ENCODE measurements at places on chromosomes 7 and 10.
A peak's percentile ranks its signal among the peaks of the same experiment; 100 is the strongest.

DNA sequence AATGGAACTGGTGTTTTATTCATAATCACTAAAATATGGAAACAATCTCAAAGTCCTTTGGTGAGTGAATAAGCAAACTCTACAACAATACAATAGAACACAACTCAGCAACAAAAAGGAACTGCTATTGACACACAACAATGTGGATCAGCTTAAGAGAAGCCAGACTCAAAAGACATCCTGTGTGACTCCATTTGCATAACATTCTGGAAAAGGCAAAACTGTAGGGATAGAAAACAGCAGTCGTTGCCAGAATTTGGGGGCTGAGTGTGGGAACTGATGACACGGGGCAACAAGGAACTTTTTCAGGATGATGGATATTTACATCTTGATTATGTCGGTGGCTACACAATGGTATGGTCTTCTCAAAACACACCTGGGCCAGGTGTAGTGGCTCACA, 32.4 kb upstream of the SVIL start:
- DNase-seq = no peak

- DNase-seq = no peak
Measured at GRCh38 chr7:81605493-81605892, 164.4 kb downstream of the HGF start.

DNA sequence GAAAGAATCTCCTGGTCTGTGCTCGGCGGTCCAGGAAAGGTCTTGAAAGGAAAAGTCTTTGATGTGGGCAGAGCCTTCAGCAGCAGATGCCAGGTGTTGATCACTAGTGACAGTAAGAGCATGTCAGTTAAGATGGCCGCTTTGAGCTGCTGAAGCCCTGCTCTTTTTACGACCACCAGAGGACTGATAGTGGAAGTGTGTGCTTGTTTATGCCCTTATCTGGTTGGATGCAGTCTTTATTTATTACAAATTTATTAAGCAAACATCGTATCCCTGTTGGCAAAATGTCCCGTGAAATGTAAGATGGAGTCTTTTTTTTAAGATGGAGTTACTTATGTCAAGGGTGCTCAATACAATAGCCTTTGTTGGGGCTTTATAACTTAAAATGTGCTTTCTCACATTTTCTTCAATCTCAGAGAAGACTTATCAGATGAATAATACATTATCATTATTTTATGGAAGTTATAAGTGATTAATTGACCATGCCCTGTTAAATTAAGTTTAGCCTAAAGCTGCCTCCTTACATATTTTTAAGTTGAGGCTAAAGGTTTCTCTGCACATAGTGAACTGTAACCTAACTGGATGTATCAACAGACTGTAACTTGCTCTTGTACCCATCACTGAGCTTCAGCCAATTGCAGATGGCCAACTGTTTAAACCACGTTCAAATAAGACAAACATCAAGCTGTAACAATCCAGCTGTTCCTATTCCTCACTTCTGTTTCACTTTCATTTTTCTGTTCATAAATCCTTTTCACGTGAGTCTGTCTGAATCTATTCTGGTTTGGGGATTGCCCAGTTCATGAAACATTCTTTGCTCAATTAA, 97.4 kb upstream of the PIK3CG start:
- no peak for DNase-seq

DNA sequence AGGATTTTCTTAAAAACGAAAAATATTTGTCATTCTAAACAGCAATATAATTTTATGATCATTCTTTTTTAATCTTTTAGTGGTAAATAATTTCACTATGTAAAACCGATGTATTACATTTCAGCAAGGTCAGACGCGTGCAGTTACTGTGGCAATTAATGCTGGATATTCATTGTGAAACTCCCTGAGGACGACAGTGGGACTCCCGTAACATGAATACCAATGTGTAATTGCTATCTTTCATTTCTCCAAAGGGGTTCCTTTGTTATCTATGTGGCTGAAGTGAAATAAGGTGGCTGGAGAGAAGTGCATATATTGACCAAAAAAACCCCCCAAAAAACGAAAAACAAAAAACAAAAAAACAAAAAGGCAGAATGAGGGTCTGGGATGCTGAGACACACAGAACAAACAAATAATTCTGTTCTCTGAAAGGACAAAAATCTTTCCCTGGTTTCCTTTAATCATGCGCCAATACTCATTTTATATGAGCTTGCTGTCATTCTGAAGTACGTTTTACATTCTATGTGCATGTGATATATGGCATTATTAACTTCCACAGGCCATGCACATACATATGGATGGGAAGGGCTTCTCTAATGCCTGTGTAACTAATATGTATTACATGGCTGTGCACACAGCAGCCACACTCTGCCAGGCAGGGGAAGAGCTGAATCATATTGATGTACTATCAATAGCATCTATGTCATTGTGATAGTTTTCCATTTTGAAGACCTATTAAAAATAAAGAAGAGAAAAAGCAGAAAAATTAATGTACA, 161.4 kb downstream of the RAPGEF5 start:
- no peak for DNase-seq

DNA sequence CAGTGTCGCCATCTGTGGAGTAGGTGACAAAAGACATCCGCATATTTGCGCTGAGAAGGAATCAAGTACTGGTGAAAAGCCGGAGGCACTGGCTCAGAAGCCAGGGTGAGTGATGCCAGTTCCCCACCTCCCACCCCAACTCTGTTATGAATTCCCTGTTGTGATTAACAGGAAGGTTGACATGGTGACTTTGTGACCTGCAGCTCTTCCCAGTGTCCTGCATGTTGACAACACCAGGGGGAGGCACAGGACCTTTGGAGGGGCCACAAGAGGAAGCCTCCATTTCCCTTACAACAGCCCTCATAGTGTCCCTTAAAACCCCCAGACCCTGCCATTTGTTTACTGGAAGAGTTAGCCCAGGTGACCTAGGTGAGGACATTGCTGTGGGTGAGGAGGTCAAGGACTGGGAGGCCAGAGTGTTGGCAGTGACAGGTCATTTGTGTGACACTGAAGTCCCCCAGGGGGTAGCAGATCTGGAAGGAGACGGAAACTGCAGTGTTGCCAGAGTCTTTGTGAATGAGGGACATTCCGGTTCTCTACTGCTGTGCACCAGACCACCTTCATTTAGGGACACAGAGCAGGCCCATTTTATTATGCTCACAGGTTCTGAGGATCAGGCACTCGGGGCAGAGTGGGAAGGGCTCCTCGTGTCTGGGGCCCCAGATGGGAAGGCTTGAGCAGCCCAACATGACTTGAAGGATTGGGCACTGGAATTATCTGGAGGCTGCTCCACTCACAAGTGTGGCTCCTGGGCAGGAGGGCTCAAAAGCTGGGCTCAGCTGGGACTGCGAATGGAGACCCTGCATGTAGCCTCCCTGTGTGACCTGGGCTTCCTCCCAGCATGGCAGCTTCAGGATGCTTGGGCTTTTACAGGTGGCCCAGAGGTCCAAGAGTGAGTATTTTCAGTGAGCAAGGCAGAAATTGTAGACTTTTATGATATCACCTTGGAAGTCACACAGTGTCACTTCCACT, 13.0 kb upstream of the ANTXRL start:
- no peak for DNase-seq

- no peak for DNase-seq
Measured at GRCh38 chr10:42593284-42593683, 45.1 kb downstream of the ZNF33B start.

DNA sequence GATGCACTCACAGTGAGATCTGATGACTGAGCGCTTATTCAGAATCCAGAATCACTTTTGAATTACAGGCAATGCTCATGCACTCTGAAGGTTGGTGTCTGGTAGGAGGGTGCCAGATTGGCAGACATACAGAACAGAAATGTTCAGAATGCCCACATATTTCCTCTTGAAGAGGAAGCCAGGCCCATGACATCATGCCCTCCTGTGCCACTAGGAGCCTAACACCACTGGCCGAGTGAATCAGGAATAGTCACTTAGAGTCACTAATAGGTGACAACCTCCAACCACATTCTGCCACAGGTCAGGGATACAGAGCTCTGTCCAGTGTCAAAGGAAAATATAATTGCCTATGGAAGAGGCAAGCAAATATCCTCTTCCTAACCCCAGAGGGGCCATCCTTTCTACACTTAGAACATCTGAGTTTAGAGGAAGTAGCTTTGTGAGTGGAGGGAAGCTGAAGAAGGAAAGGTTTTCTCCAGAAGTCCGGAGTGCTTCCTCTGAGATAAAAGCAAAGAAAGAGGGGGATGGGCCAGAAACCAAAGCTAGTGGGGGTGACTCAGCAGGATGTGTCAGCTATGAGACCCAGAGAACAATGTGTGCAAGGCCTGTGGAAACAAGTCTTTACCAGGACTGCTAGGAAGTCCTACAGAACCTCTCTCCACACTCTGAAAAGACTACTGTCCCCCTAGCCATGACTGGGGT, 838.8 kb downstream of the GRID1 start:
- no peak for DNase-seq

- DNase-seq = no peak
Measured at GRCh38 chr7:85261336-85261735, 74.5 kb upstream of the SEMA3D start.

DNA sequence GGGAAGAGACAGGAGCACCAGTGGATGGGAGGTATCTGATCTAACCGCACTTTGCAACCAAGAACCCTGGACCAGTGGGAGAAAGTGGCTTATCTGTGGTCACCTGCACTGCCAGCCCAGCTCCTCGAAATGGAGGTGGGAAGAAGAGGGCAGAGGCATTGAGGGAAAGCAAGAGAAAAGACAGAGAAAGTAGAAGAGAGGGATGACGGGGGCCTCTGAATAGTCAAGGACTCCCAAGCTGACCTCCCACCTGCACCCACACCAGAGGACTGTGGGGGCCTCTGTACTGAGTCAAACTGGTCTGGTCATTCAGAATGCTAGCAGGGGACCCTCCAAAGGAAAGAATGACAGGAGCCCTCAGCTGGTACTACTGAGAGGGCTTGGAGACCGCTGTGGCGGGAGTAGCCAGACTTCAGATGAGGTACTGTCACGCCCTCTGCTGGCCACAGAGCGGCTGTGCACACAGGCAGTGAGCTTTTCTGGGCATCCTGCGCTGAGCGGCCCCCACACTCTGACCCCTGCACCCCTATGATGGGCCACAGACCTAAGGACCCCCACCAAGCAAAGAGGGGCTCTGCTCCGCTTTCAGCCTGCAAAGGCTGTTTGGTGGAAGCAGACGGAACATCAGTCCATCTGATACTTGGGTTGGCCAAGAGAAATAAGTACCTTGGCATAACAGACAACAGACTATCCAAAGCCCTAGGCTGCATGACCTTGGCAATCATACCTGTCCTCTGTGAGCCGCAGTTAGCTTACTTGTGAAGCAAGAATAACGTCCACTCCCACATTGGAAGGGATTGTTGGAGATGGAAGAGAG, 112.9 kb downstream of the COL13A1 start:
- DNase-seq = peak; percentile 42

GRCh38 chr10:128066870-128067382, 59.3 kb downstream of the MKI67 start:
- DNase-seq = no peak

DNA sequence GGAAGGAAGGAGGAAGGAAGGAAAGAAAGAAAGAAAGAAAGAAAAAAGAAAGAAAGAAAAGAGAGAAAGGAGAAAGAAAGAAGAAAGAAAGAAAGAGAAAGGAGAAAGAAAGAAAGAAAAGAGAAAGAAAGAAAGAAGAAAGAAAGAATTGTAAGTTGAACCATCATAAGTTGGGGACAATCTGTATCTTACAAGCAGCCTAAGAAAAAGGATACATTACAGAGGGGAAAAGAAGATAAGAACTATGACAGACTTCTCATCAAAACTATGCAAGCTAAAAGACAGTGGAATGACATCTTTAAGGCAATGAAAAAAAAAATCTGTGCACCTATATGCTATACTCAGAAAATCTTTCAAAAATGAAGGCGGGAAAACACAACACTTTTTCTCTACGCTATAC, 50.3 kb upstream of the SP4 start:
- DNase-seq = no peak

GRCh38 chr7:92557808-92558362, 29.3 kb downstream of the RBM48 start:
- DNase-seq = no peak

GRCh38 chr10:124691421-124692099, 52.6 kb downstream of the FAM53B start:
- no peak for DNase-seq

- no peak for DNase-seq
Measured at GRCh38 chr10:82282782-82283456, 407.9 kb downstream of the NRG3 start.

DNA sequence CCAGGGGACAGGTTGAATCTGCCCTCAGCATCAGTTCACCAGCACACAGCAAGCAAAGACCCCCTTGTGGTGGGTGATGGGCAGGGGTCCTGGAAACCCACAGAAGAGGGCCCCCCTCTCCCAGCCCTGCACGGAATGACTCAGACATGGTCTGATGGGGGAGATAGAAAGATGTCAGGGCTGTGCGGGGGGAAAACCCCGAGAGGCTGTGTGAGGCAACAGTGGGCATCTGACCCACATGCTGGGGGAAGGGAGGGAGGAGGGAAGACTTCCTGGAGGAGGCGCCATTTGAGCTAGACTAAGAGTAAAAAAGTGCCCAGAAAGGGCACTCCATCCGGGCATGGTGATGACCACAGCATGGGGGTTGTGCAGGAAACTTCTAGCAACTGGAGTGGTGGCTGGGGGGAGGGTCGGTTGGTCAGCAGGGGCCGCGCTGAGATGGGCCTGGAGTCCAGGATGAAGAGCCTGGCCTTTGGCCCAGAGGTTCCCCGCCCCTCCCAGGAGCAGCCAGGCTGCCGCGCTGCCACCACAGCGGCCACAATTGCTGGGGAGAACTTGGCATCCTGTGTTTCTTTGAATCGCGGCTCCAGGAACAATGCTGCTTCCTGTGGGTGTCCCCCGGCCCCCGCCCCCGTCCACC, 2.5 kb downstream of the LFNG start:
- peak; percentile 67 for DNase-seq

GRCh38 chr7:44072364-44073231, 7.2 kb upstream of the PGAM2 start:
- peak; percentile 34 for DNase-seq

GRCh38 chr7:99990460-99990852, 14.6 kb upstream of the AZGP1 start:
- no peak for DNase-seq

GRCh38 chr10:71998119-71998839, 34.1 kb downstream of the CHST3 start:
- DNase-seq = no peak

- DNase-seq = no peak
Measured at GRCh38 chr10:69957241-69957885, 95.3 kb upstream of the MACROH2A2 start.

DNA sequence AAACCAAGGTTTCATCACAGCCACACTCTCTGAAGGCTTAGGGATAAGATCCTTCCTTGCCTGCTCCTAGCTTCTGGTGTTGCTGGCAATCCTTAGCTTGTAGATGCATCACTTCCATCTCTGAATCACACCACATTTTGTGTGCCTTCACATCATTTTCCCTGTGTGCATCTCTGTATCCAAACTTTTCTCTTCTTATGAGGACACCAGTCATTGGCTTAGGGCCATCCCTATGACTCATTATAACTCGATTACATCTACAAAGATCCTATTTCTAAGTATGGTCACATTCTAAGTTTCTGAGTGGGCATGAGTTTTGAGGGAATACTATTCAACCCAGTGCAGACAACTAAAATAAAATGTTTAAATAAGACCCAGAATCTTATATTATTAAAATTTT, 121.7 kb downstream of the C7orf25 start:
- no peak for DNase-seq

GRCh38 chr10:63267414-63268148, 134.5 kb downstream of the NRBF2 start:
- no peak for DNase-seq

- no peak for DNase-seq
Measured at GRCh38 chr10:131748831-131749766, 151.7 kb upstream of the PPP2R2D start.

- DNase-seq = no peak
Measured at GRCh38 chr7:135745703-135746312, 2.8 kb downstream of the FAM180A start.

Data from stimulated activated CD8-positive, alpha-beta memory T cell treated with anti-CD3 and anti-CD28 coated beads, Interleukin-2, amount 100 ng/mL, for 48 hours (primary cell).